Uterus (tissue), 4 donors: ENCODE measurements at places on chromosomes 3 and 15. TPM values are rescaled to one million over a fixed set of nuclear protein-coding genes. Genes with fewer than 3 reads are reported as not detected.

- no peak overlapping the region for H3K4me3 ChIP-seq
- no peak overlapping the region for H3K27ac ChIP-seq
- no peak for DNase-seq
- no peaks in the 10 kb centered on the region for H3K27me3 ChIP-seq
Observed at GRCh38 chr3:102756706-102757105, 321.9 kb downstream of the ZPLD1 start.

MESP2 gene
- total RNA-seq: not detected

SKOR1 gene
- total RNA-seq: 0.77 TPM

ROPN1 gene
- total RNA-seq: not detected

- no peaks in the 10 kb centered on the region for H3K36me3 ChIP-seq
- no peaks in the 10 kb centered on the region for H3K27me3 ChIP-seq
- DNase-seq: no peak
- H3K27ac ChIP-seq: peak overlapping the region; percentile 22
- no peaks in the 10 kb centered on the region for H3K4me1 ChIP-seq
- H3K4me3 ChIP-seq: no peak overlapping the region
Observed at GRCh38 chr15:85479071-85479647, 98.8 kb downstream of the AKAP13 start.

ARHGEF26 gene
- 17.0 TPM for total RNA-seq

DNA sequence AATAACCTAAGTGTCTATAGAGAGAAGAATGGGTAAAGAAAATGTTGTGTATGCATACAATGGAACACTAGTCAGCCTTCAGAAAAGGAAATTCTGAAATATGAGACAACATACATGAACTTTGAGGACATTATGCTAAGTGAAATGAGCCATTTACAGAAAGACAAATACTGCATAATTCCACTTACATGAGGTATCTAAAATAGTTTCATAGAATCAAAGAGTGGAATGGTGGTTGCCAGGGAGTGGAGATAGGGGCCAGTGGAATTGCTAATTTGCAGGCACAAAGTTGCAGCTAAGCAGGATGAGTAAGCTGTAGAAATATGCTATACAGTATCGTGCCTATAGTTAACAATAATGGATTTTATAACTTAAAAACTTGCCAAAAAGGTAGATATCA, 779.6 kb upstream of the ARPP21 start:
- H3K4me1 ChIP-seq: no peaks in the 10 kb centered on the region
- H3K27me3 ChIP-seq: no peaks in the 10 kb centered on the region
- H3K4me3 ChIP-seq: no peak overlapping the region
- H3K27ac ChIP-seq: no peak overlapping the region
